Astrocyte of the cerebellum (primary cell): ENCODE measurements at places on chromosomes 11 and 22.

- DNase-seq: no peak
These were observed 15.9 kb downstream of the MRGPRG start for GRCh38 chr11:3202759-3203158.

- no peak for DNase-seq
These were observed 225.0 kb upstream of the TBCEL start for GRCh38 chr11:120798854-120799253.

- no peak for DNase-seq
These were observed 37.7 kb downstream of the EFCAB6 start for GRCh38 chr22:43774318-43774915.

DNA sequence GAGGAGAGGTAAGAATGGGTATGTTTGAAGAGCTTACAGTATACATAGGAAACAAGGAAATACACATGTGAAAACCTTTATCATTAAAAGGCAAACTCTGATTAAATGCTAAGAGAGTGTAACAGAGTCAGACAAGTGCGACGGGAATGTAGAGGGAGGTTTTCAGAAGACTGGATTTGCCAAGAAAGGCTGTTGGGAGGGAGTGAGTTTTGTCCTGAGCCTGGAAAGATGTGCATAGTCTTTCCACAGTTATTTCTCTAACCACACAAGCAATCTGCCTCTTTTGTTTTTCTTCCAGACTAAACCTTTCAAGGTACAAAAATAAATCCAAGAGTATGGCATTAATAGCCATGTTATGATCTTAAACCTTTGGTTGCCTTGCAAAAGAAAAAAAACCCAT is 170.9 kb downstream of the KIRREL3 start:
- DNase-seq: no peak

DNA sequence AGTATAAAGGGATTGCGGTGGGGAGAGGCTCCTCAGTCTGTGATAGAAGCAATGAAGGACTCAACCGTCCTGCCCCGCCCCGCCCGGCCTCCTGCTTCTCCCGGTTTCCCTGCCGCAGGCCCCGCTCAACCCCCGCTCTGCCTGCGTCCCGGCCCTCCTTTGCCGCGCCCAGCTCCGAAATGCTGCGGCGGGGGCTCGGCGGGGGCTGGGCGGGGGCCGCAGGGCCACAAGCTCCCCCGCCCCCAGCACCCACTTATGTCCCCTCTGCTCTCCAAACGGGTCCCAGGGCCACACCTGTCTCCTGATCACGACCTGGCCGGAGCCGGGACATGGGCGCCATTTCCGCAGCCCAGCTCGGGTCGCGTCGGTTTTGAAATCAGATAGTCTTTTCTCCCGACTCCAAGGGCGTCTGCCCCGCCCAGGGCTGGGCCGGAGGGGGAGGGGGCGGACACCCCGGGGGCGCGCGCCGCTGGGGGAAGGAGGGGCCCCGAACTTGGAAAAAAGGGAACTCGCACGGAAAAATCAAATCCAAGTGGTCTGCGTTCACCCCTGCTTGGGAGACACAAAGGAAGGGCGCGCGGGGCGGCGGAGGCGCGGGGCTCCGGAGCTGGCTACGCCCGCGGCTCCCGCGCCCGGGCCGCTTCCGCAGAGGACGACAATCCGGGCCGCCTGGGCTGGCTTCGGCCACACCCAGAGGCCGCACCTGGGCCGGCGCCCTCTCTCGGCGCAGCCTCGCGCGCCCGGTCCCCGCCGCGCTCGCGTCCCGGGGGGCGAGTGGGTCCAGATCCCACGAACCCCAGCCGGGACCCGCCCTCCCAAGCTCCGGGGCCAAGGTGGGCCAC is 70.6 kb upstream of the EP300 start:
- DNase-seq: no peak

- DNase-seq: no peak
These were observed 133.7 kb upstream of the FIBIN start for GRCh38 chr11:26860091-26860780.

GRCh38 chr11:68194675-68195294 is 18.3 kb downstream of the KMT5B start:
- DNase-seq: no peak

DNA sequence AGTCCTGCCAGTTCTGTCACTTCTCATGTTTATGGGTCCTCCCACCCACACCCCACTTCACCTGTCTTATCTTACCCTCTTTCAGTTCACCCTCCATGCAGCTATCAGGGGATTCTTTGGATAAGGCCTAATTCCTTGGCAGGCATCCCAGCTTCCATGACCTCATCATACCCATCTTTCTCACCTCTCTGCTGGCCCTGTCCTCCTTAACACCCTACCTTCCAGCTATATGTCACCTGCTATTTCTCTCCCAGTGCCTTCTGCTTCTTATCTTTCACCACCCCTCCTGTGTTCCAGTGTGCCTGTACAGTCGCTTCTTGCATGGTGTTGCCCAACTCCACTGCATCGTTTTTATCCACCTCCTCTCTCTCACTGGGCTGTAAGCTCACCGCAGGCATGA is 28.3 kb downstream of the SNU13 start:
- no peak for DNase-seq

DNA sequence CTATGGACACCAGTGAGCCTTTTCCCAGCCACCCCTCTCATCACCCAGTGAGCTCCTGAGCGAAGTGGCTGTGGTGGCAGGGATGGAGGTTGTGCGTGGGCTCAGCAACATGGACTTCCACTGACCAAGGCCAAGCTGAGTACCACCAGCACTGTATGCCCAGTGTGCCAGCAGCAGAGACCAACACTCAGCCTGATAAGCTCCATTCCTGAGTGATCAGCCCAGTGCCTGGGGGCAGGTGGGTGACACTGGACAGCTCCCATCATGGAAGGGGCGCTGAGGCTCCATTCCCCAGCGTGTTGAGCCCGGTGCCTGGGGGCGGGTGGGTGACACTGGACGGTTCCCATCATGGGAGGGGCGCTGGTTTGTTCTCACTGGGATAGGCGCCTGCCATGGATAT is 17.6 kb upstream of the CD81 start:
- no peak for DNase-seq

GRCh38 chr11:82261367-82261766 is 472.3 kb downstream of the FAM181B start:
- DNase-seq: no peak

DNA sequence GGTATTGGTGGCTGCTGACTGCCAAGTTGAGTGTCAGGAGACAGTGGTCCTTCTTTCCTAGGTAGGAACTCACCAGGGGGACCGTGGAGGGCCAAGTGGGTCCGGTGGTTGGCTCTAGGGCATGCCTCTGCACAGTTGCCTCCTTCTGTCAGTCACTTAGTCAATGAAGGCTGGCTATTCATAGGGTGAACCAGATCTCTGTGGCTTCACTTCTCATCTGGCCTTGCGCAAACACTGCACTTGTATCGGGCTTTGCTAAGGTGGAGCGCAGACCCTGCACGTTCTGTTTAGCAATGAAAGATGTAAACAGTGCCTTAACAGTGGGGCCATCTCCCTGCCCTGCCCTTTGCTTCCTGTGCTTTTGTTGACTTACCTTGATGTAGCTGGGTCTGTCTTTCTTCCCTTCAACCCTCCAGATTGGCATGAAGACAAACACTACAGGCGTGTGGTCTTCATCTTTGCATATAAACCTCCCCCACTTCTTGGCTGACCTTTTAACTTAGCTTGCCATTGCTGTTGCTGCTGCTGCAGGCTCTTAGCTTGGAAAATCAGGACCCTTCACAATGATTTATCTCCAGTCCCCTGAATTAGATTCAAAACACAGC is 6.7 kb upstream of the SORL1-AS1 start:
- no peak for DNase-seq

DNA sequence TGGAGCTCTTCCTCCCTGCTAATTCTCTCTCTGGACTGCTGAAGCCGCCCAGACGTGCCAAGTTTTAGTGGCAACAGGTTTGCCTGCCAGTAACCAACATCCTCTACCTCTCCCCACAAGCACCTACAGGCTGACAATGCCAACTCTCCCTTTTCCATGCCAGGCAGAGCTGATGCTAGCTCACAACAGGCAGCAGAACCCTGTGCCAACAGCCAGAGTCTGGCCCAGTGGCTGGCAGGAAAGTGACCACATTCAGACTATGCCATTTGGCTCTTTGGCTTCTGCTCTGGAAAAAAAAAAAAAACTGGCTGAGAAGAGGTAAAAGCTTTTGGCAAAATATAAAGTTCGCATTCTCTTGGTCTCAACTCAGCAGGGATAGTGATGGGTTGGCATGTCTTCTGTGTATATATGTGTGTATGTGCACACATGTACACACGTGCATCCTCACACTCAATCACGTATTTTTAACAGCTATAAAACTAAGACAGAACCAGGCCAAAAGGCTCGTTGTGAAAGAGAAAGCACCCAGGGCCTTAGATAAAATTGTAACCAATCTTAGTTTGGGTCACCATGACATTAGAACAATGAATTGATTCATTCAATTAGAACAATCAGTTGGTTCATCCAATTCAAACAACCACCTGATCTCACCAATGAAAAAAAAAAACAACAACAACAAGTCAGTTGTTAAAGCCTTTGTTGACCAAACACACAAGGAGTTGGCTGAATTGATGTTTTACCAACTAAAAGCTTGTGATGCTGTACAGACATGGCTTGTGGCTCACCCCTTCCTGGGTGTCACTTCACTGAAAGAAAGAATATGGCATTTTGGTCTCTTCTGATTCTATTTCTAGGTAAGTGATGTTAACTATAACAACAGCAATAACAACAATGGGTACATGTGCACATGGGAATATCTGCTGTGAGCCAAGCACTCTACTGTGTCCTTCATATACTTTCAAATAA is 48.6 kb downstream of the TRIM29 start:
- DNase-seq: no peak

GRCh38 chr11:75481922-75482606 is 43.7 kb downstream of the GDPD5 start:
- no peak for DNase-seq

DNA sequence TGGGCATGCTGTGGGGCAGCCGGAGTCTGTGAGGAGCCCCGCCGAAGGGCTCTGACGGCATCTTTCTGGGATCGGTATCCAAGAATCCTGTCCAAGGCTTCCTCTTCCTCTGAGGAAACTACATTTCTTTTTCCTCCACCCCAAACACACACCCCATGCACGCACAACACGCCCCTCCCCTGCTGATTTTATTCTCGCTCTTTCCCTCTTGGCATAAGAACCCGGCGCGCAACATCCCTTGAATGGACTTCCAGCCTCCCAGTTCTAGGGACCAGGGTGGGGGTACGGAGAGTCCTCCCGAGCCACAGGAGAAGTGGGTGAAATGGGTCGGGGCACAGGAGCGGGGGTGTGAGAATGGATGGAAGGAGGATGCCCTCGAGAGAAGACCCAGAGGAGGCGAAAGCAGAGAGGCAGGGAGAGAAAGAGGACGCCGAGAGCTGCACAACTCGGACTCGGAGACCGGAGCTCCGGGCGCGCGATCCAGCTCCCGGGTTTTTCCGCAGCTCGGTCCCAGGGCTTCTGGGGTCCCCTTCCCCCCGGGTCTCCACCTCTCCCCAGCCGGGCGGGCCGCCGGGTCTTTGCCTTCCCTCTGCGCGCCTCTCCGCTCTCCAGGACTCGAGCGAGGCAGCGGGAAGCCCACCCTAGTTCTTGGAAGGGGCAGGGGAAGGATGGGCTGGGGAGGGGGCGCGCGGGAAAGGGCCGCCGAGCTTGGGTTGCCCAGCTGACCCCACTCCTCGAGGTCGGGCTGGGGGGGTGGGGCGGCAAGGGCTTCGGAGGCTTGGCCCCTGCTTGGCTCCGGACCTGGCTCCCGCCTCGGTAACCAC is 1.5 kb upstream of the LARGE1 start:
- DNase-seq: no peak

DNA sequence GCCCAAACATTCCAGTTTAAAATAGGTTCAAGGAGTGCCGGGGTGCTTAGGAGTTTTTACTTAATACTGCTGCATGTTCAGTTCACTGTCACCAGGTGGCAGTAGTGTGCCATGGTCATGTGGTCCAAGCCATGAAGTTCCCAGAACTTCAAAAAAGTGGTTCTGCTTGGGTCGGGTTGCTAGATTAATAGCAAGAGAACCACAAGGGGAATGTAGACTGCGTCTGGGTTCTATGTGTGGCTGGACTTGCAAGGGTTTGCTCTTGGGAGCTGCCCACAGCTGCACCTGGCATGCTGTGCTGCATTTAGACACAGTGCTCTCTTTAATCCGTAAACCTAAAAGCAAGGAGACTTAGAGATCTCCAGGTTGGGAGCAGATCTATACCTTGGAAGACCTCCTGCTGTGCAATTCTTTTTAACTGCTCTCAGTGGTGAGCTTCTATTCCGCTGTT is 6.5 kb upstream of the SPON1 start:
- peak; percentile 63 for DNase-seq

GRCh38 chr11:125236072-125236825 is 71.7 kb downstream of the PKNOX2 start:
- no peak for DNase-seq

- DNase-seq: no peak
These were observed 439.1 kb downstream of the ETS1 start for GRCh38 chr11:128148208-128148607.

GRCh38 chr11:119414321-119414720 is 8.7 kb downstream of the THY1 start:
- DNase-seq: no peak

GRCh38 chr11:32052215-32052614 is 38.7 kb upstream of the RCN1 start:
- DNase-seq: peak; percentile 43

DNA sequence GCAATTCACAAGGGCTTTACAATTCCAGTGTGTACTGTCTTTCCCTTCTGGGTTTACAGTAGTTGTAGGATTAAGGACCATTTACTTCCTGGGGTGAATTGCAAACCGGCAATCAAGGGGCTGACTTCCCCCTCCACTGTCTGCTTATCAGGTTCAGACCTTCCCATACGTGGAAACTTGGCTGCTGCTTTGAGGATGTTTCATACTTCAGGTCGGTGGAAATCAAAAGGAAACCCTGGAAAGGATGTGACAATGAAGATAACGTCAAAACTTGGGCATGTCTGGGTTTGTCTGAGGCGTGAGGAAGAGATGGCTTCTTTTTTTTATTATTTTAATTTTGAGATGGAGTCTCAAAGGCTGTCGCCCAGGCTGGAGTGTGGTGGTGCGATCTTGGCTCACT is 2.1 kb upstream of the RTCB start:
- no peak for DNase-seq

- DNase-seq: no peak
These were observed 1.2 kb downstream of the GUCD1 start for GRCh38 chr22:24553597-24554312.

DNA sequence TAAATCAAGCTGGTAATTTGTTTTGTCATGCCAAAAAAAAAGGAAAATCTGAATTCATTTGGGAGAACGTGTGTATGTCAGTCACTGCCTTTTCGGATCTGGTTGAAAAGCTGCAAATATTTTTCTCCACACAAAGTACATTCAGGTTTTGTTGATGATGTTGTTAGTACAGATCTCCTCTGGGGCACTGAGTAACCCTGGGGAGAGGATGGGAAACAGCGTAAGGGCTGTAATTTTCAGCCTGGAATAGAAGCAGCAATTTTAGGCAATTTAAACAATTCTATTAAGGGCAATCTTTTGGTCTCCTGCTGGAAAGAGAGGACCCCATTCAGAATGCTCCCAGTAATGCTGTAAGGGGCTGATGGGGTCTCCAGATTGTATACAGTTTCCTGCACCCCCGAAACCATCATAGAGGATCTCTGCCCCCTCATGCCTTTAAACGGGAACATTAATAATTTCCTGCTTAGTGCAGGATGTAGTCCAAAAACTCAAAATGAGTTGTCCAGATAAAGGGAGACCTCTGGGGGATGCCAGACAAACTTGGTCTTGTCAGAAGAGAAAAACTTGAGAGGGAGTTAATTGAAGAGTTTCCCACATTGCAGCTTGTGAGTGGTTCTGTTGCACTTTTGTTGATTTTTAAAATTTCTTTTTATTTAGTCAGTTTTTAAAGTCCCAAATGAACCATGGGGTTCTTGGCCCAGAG is 132.3 kb downstream of the COMMD9 start:
- no peak for DNase-seq

- DNase-seq: no peak
These were observed 134.2 kb upstream of the NECTIN1 start for GRCh38 chr11:119863236-119863635.
